Activated T-helper 1 cell treated with anti-CD3 and anti-CD28 coated beads, Interleukin-2, amount 50 U/mL, for 16 hours (primary cell): ENCODE measurements at places on chromosomes 7 and 10.
A peak's percentile ranks its signal among the peaks of the same experiment; 100 is the strongest.

DNA sequence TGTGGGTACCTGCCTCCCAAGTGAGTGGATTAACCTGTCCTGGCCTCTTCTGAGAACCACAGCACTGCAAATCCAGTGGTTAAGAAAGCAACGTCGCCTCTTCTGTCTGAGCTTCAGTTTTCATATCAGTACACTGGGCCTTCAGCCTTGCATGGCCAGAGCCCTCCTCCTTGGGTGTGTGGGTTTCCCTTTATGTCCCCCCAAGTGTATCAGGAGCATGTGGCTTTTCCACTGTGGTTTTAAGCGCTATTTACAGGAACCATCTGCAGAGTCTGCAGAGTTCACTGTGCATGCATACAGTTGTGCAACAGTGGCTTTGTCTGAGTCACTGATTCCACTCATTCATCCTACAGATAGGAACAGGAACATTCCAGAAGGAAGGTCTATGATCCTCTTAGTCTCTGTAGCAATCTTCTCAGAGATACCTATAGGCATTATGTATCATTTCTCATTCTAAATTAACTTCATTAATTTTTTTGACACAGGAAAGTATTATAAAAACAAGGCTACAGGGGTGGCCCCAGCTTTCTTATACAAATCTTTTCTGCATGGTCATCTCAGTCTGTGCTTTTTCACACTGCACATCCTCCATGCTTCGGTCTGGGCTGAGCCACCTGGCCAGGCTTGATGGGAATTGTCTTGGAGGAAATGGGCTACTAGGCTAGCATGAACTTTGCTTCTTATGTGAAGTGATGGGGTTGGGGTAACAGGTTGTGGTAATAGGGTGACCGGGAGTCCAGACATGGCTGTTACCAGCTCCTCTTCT lies 17.1 kb downstream of the MBL2 start:
- no peak for DNase-seq

GRCh38 chr10:119273413-119273812 lies 66.0 kb downstream of the GRK5 start:
- no peak for DNase-seq

- no peak for DNase-seq
These were observed 65.7 kb upstream of the FZD8 start for GRCh38 chr10:35707642-35708425.

DNA sequence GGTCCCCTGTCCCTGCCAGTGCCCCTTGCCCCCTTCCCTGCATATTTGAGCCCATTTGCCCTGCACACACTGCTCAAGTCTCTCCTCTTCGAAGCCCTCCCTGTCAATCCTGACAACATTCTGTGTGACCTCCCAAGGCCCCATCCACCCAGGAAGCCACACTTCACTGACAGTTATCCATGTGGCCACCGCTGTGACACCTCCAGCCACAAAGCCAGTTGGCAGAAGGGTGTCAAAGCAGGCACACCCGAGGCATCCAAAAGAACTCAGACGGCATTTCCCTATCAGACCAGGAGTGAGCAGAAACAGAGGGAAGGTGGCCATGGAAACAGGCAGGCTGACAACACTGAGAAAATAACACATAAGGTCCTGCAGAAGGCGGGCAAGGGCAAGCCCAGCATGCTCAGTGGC lies 4.6 kb downstream of the POLM start:
- DNase-seq, result no peak

DNA sequence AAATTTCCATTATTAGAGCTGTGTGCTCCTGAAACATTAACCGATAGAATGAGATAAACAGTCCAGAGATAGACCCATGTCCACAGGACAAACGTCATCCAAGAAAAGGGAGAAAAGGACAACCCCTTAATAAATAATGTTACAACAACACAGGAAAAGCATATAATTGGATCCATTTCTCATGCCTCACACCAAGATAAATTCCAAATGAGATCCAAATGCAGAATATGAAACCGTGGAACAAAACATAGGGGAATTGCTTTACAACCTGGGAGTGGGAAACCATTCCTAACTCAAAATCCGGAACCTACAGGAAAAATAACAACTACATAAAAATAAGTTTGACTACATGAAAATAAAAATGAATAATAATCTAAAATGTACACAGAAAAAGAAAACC lies 22.4 kb upstream of the NEBL start:
- no peak for DNase-seq

DNA sequence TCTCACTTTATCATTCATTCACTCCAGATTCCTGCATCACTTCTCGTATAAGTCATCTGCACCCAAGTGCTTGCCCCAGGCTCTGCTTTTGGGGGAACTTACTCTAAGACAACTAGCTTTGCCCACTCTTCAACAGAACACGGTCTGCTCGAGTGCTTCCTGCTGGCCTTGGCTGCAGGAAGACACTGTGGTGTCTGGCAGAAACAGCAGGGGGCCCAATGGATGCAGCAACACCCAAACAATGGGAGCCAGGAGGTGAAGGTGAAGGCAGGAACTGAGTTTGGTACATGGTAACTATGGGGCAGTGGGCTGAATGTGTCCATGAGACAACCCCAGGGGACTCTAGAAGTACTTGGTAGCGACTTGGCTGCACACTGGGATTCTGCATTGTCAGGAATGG lies 344.0 kb downstream of the REEP3 start:
- DNase-seq, result no peak

- no peak for DNase-seq
These were observed 9.6 kb downstream of the GDF10 start for GRCh38 chr10:47309408-47310089.

GRCh38 chr7:22582863-22583622 lies 83.1 kb upstream of the STEAP1B start:
- no peak for DNase-seq

DNA sequence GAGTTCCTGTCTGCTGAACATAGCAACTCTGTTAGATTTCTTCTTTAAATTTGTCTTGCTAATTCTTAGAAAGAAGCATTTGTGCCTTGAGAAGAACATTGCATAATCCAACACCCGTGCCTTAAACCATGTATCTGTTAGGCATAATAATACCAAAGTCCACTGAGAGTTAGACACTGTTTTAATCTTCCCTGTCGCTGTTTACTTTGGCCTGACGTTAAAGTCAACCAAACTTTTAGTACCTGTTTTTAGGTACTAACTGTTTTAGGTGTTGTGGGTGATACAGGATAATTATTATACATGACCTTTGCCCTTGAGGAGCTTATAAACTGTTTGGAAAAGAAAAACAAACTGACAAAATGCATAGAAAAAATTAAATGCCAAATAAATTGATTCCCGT lies 43.6 kb downstream of the KLHDC10 start:
- no peak for DNase-seq

DNA sequence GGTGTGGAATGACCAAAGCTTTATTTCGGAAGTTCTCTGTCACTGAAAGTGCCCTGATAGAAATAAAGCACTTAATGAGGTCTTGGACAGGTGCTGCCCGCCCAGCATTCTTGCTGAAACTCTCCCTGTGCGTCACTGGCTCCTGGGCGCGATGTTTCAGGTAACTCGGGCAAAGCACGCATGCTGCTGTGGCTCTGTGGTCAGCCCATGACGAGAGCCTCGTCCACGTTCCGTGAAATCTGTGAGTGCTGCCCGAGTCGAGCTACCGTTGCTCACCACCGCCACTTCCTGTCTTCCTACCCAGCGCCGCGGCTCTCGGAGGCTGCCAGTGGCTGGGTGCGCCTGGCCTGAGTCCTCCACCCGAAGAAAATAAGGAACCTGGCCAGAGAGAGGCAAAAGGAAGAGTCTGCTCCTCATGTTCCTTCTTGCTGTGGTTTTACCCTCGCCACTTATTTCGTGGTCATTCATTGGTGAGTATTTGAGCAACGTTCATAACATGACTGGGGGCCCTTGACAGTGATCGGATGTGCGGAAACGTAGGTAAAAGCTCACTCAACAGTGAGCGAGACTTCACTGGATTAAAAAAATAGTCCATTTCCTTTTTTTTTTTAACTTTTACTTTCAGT lies 95.5 kb downstream of the MAP3K8 start:
- peak; percentile 52 for DNase-seq

- DNase-seq, result no peak
These were observed 972 bp downstream of the ORC5 start for GRCh38 chr7:104206841-104207240.

DNA sequence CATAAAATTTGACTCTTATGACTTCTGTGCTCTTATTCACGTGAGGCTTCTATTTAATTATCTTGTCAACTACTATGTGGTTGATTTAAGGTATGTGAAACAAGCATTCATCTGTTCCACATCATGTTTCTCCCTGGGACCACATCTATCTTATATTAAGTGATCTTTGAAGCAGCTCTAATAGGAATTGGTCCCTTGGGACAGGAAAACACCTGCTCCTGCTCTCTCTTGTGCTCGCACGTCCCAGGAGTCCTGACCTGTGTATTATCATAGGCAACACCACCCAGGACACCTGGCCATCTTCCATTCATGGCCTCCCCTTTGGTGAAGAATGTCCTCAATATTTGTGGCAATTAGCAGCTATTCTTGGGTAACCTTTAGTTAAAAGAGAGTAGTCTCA lies 269.2 kb downstream of the NRG3 start:
- DNase-seq, result no peak

GRCh38 chr7:56092789-56093531 lies at the start of gene PHKG1:
Gene PHKG1, minus strand, starts transcription at chr7:56092952. Its CDS starts 4,011 bp downstream, at chr7:56088941.
- no peak for DNase-seq

- DNase-seq, result no peak
These were observed 1.3 kb downstream of the PDZD8 start for GRCh38 chr10:117373823-117374505.

DNA sequence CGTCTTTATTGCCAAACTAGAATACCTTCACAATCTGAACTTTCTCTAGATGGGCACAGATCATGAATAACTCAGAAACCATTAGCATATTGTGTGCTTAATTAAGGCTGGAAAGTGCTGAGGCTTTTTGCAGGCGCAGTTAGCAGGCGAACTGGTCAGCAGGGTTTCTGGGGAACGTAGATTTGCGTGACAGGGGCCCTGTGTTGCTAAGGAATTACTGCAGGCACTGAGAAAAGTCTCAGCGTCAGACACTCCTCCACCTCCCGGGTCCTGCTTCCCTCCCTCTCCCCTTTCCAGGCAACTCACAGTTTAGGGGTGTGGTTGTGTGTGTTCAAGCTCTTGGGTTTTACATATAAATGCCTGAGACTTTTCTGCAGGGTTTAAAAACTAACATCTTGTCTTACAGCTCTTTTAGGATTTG lies 2.2 kb downstream of the MAP3K8 start:
- no peak for DNase-seq

- DNase-seq, result no peak
These were observed 267.0 kb downstream of the TCERG1L start for GRCh38 chr10:131044379-131045111.

DNA sequence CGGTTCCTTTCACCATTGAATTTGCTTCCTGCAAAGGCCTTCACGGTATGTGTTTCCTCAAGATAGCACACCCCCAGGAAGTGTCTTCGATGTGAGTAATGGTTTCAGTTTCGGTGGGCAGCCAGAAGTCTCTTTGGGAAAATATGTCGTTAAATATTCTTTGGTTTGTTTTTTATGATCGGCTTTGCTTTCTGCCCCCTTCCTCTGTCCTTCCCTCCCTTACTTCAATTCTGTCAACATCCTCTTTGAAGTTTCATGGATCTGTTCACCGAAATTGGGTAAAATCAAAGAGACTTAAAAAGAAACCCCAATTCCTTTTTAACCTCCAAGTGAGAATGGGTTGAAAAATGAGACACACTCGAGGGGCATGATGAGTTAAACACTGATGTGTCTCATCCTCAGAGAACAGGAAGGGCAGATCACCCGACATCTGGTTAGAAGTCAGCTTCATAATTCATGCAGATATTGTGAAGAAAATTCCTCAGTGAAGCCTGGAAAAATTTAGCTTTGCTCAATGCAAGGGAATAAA lies 170.8 kb upstream of the HABP2 start:
- no peak for DNase-seq

GRCh38 chr7:135678612-135679575 lies 16.6 kb downstream of the STMP1 start:
- no peak for DNase-seq

DNA sequence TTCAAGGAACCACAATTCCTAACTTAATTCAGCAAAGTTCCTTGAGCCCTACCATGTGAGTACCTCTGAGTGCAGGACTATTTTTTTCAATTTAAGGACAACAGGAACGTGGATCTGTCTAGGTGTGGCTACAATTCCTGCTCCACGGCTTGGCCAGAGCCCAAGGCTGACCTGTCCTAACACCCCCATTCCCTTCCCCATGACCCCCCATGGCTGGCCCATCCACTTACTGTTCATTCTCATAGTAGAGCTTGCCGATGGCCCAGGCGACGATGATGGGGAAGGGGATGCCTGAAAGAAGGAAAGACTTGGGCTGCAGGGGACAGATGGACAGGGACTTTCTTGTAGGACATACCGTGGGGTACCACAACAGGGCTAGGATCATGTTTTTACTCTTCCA lies 20.3 kb downstream of the CRHR2 start:
- DNase-seq, result no peak

GRCh38 chr10:73716251-73716650 lies 18.3 kb upstream of the AGAP5 start:
- DNase-seq, result no peak

DNA sequence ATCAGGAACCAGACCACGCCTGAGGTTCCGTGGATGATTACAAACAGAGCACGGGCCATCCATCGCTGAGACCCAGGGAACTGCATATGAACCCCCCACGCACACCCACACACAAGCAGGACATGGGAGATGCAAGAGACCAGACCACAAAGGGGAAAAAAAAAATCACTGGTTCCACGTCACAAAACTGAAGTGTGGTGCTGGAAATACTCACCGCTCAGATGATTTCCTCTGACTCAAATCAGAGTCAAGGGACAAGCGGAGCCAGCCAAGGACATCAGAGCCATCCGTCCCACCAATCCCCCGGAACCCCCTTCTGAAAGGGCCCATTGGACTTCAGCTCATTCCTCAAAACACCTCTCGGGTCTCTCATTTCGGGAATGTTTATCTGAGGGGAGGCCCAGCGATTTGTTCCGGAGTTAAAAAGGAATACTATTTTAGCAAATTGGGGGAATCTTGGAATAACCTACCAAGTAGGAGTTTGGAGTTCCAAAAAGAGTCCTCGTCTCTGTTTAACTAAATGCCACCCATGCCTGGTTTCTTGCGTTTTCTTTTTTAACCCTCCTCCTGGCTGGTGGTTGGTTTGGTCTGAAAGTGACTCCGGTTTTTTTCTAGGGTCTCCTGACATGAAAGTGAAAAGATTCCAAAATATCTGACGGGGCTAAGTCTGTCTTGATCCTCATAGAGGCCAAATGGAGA lies 15.0 kb downstream of the SNX8 start:
- no peak for DNase-seq

GRCh38 chr7:80542398-80542797 lies 30.5 kb upstream of the GNAT3 start:
- DNase-seq, result no peak

DNA sequence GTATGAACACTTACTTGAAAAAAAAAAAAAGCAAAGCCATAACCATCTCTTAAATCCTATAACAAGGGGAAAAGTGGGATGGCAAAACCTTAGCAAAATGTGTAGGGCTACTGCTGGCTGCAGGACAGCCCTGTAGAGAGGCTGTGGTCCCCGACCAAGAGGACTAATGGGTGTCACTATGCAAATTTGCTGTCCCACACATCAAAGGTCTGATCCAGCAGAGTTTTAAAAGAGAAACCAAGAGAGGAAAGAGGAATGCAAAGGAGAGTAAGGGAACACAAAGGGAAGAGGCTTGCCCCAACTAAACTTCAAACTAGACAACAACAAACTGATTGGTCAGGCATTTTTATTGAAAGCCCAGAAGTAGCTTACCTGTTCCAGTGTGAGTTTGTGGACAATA lies 3.1 kb upstream of the ZNRF2 start:
- DNase-seq, result no peak
